Caco-2 (cell line): ENCODE measurements at places on chromosomes 11 and 22.

GRCh38 chr11:125663910-125664309 lies 16.7 kb downstream of the ACRV1 start:
- DNase-seq = no peak

- no peak for DNase-seq
These were observed 166.5 kb upstream of the CADM1 start for GRCh38 chr11:115670538-115671205.

- no peak for DNase-seq
These were observed 10.9 kb upstream of the ADA2 start for GRCh38 chr22:17229991-17230630.

DNA sequence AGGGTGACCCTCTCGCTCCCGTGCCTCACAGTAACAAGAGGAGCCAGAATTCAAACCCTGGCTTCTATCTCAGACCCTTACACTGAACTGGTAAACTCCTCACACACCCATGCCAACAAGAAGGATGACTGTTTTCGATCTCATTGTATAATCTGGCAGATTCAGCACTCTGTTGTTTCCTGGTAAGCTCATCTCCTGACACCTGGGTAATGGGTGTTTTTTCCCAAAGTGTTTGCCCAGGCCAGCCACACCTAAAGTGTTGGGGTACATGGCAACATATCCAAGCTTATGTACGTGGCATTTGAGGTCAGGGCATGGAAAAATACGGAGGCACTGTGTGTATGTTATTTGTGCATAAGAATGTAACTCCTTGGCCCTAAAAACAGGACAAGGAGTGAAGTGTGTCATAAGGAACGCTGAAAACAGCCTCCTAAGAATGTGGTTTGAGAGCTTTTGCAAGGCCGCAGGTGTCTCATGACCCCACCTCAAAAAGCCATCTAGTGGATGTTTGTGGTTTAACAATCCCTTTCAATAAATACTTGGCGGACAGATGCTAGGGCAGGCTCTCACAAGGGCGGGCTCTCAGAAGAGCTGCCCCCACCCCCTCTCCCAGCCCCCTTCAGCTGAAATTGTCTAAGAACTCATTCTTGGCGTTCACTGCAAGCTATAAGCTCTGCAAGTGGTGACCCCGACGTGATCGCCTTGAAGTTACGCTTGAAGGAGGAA lies at the start of gene MS4A15:
TSS of gene MS4A15 (plus strand) at position 561 of the 726 bp plus-strand sequence. CDS start 6,867 bp downstream, outside the sequence.
- DNase-seq = peak; percentile 61

DNA sequence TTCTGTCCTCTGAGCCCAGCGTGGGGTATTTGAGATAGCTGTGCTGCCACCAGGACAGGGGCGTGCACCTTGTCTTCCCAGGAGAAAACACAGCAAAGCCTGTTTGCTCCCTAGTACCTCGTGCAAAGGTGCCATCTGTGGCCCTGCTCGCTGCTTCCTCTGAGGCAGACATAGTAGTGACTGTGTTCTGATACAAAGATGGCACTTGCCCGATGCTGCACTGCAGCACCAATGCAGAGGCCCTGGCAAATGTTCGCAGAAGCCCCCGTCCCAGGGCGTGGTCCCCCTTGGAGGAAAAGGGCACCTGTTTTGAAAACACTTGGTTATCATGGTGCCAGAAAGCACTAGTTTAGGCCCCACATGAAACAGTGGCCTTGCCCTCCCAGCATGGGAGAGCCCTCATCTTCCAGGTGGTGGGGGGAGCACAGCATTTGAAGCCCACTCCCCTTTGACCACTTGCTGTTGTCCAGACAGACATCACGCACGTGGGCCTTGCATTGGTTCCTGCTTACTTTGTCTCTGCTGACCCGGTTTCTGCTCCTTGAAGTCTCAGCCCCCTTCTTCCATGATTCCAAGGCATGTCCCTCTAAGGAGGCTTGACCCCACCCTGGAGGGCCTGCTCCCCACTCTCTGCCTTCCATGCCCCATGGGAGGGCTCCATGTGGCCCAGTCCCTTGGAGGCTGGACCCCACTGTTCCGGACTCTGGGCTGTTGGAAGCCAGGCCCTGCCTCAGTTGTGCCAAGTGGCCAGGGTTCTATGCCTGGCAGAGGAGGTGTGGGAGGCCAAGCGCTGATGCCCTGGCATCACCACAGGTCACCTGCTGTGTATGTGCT lies 109.4 kb downstream of the KCNQ1OT1 start:
- DNase-seq = no peak

DNA sequence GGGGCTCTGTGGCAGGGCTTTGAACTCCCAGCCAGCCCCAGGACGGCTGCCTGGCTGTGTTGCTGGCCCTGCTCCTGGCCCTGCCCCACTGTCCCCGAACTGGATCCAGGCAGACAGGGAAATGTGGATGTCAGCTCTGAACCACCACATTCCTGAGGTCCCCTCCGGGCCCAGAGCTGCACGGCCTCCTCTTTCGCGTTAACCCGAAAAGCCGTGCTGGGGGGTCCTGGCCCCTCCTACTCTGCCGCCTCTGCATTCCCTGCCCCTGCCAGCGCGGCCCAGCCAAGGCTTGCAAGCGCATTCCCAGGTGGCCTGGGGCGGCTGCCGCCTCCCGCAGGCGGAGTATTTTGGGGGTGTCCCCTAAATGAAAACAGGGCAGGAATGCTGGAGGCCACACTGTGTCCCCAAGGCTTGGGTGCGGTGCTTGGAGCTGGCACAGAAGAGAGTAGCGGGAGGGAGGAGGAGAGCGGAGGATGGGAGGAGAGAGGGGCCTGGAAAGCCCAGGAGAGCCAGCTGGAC lies 5.4 kb downstream of the LINC01488 start:
- DNase-seq = no peak

DNA sequence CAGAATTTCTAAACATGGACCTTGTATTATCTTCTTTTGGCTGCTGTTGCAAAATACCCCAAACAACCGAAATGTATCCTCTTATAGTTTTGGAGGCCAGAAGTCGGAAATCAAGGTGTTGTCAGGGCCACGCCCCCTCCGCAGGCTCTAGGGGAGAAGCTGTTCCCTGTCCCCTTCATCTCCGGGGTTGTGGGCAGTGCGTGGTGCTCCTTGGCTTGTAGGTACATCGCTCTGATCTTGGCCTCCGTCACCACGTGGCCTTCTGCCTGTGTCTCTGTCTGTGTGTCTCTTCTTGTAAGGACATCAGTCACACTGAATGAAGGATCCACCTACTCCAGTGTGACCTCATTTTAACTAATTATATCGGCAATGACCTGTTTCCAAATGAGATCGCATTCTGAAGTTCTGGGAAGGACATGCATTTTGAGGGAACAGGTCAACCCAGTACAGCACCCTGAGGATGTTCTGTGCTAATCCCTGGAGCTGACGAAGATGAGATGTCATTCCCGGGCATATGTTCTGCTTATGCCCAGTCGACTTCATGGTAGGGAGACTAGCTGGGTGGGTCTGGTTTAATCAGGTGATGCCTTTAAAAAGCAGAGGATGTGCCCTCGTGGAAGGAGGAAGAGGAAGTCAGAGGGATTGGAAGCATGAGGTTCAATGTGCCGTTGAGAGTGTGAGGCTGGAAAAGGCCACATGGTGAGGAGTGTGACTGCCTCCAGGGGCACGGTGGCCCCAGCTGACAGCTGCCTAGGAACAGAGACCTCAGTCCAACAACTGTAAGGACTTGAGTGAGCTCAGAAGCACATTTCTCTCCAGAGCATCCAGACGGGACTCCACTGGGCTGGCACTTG lies 531.1 kb downstream of the TBC1D22A start:
- peak; percentile 20 for DNase-seq

DNA sequence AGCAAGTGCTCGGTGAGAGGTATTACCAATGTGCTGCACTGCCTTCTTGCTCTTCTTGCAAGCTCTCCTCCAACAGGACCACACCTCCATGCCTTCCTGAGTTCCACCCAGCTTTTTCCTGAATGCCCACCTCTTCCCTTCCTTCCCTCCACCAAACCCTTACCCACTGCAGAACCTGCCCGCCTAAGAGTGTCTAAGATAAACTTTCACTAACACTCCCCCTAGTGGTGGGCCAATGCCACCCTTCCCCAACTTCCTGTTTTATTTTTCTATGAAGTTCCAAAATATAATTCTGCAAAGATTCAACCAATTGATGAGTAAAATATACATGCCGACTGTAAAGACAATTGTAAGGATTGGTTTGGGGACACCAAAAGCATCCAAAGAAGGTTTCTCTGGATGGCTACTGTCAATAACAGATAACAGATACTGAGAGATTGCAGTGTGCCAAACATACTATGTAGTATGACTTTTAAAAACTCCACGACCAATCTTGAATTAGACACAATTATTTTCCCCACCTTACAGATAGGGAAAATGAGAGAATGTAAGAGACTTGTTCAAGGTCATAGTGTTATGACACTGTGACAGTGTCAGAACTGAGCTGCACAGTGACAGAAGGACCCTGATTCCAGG lies 38.6 kb upstream of the BMAL1 start:
- peak; percentile 53 for DNase-seq

GRCh38 chr11:69298267-69299022 lies 4.5 kb downstream of the MYEOV start:
- peak; percentile 75 for DNase-seq

DNA sequence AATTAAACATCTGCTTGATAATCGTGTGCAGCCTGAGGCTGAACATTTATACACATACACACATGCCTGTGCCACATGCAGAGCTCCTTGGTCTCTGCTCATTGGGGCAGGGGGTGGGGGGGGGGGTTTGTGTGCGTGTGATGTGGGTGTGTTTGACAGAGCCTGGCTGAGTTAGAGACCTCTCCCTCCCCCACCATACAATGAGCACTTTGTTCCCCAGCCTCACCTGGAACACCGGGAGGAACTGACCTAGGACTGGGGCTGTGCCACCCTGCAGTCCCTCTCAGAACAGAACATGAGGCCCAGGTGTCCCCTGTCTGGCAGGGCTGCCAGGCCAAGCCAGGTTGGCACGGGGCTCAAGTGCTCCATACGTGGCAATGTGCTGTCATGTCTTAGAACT lies 96.6 kb downstream of the TP53I11 start:
- no peak for DNase-seq

DNA sequence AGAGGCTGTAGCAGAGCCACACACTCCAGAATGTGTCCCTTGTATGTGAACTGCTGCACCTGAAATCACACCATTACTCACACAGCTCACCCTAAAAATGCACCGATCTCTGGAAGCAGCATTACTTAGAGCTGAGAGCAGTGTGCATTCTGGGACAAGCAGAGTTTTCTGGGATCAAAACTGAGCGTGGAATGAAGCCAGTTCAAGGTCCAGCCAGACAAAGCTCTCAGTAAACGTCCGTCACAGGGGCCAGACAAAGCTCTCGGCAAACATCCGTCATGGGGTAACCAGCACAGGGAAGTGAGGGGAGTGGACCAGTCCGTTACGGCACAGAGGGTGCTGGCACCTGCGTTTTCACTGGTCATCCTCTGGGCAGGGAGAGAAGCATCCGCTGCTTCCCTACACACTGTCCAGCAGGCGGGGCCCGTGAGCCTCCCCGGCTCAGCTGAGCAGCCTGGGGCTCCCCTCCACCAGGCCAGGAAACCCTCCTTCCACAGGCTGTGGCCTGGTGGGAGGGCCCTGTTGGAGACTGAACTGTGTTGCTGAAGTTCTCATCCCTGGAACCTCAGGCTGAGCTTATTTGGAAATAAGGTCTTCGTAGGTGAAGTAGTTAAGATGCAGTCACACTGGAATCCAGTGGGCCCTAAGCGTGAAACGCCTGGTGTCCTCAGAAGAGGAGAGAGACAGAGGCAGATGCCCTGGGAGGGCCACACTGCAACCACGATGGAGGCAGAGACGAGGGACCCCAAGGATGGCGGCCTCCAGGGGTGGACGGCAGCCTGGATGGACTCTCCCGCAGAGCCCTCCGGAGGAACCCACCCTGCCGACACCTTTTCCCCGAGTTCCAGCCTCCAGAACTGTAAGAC lies 883.9 kb downstream of the BRD1 start:
- peak; percentile 41 for DNase-seq

- DNase-seq = no peak
These were observed 9.5 kb upstream of the RFPL3 start for GRCh38 chr22:32348031-32348611.

DNA sequence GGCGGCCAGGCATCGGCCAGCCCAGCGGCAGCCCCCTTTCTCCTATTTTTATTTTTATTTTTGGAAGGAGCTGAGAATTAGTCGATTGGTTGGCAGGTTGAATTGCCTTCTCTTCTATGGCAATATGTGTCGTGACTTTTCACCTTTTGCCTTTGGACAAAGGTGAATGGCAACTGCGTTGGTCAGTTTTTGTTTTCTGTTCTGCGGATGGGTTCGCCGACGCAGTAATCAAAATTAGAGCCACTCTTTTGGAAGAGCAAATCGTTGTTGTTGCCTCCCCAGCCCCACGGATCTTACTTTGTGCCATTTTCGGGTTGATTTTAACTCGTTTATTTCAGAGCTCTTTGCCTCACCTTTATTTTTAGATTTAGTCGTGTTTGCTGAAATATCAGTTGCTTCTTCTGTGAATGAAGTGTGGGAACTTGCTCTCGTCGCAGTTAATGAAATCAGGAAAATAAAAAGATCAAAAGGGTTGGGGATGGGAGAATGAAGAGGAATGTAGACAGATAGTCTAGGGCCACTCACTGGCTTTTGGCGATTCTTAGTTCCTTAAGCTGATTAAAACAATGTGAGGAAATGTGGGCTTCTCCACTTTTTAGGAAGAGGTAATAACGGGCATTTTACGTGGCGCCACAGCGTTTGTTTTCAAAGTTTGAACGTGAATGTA lies 1.6 kb downstream of the CECR2 start:
- DNase-seq = no peak

DNA sequence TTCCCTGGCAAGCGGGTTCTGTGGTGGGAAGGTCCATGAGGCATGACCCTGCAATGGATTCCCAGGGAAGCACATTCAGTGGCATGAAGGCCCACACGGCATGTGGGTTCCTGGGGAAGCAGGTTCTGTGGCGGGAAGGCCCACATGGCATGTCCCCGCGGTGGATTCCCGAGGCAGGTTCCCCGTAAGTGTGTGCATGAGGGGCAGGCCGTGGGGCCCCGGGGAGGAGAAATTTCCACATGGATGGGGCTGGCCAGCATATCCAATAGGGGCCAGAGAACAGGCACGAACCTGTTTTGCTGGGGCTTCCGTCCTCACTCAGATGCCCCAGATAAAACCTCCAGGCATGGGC lies 83.7 kb downstream of the PHF21B start:
- DNase-seq = no peak

DNA sequence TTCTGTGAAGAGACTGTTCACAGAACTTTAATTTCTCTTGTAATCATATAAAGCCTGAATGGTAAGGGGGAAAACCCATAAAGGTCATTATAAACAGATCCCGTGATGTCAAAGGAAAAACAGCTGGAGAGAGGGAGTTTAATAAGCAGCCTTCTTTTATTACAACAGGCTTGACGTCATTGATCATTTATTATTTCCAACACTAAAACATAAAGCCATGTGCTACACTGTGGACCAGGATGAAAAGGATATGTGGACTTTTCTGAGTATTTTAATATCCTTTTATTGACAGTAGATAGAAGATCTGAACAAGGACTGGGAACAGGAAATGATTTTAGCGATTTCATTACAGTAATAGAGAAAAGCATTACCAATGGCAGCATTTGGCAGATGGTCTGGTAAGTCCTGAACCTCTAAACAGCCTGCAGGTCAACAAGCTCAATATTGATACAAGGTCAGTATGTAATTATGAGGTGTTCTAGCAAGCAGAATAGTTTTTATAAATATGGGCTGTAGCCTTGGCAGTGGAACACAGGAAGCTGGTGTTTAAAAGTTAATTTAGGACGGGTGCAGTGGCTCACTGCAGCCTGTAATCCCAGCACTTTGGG lies 25.1 kb upstream of the TPH1 start:
- DNase-seq = no peak

GRCh38 chr11:766106-766935 lies 11.0 kb downstream of the GATD1 start:
- DNase-seq = no peak
